Breast epithelium (tissue), 4 donors: ENCODE measurements at places on chromosomes 2 and 18. TPM values are rescaled to one million over a fixed set of nuclear protein-coding genes. Genes with fewer than 3 reads are reported as not detected.

The GLI2 gene
- total RNA-seq, result 1.0 TPM

The SYT4 gene
- total RNA-seq, result 2.9 TPM

The KLHL41 gene
- 0.66 TPM for total RNA-seq

The OXER1 gene
- 0.80 TPM for total RNA-seq

The CEBPZOS gene
- 43.0 TPM for total RNA-seq

The COMMD1 gene
- total RNA-seq, result 63.8 TPM

The TAF4B gene
- 13.6 TPM for total RNA-seq

The FAM237A gene
- total RNA-seq, result not detected

The PSMA8 gene
- not detected for total RNA-seq

The RAD51AP2 gene
- total RNA-seq, result 0.29 TPM

The PTH2R gene
- total RNA-seq, result 0.64 TPM

The PAX8 gene
- under 0.01 TPM for total RNA-seq

The CXCR1 gene
- not detected for total RNA-seq

The MYO7B gene
- 0.32 TPM for total RNA-seq

The PID1 gene
- total RNA-seq, result 60.3 TPM

The DNAJC5G gene
- not detected for total RNA-seq

The CDCA7 gene
- 2.3 TPM for total RNA-seq

The PRKAG3 gene
- not detected for total RNA-seq

The PREPL gene
- total RNA-seq, result 76.5 TPM

The APOB gene
- 5.6 TPM for total RNA-seq

The TANK gene
- 128 TPM for total RNA-seq

The SERPINB4 gene
- not detected for total RNA-seq

The TEKT4 gene
- total RNA-seq, result not detected

The TMBIM1 gene
- 330 TPM for total RNA-seq

The DSC2 gene
- total RNA-seq, result 19.0 TPM

The RAB27B gene
- total RNA-seq, result 11.8 TPM

The SCN9A gene
- total RNA-seq, result 2.0 TPM

The TUBB8B gene
- total RNA-seq, result not detected

The PIEZO2 gene
- total RNA-seq, result 1.9 TPM

The BBS5 gene
- 7.9 TPM for total RNA-seq

The AGAP1 gene
- total RNA-seq, result 27.1 TPM

The KIAA2012 gene
- total RNA-seq, result not detected

The ABCG8 gene
- total RNA-seq, result not detected

The SAG gene
- not detected for total RNA-seq

The UGGT1 gene
- total RNA-seq, result 46.9 TPM

The SCLY gene
- 11.2 TPM for total RNA-seq

The ERICH2 gene
- total RNA-seq, result not detected

The BOLL gene
- total RNA-seq, result not detected

The TFCP2L1 gene
- 8.3 TPM for total RNA-seq

The CYRIA gene
- 18.7 TPM for total RNA-seq

The LIPG gene
- total RNA-seq, result 0.16 TPM

The CPSF3 gene
- total RNA-seq, result 18.1 TPM

The KCNG2 gene
- 1.6 TPM for total RNA-seq

The NMUR1 gene
- not detected for total RNA-seq

The POTEJ gene
- not detected for total RNA-seq

The IL36G gene
- not detected for total RNA-seq

The INPP5D gene
- 20.3 TPM for total RNA-seq

The PLCD4 gene
- 1.8 TPM for total RNA-seq

The AFG3L2 gene
- 37.0 TPM for total RNA-seq

The EVX2 gene
- not detected for total RNA-seq

The FASTKD2 gene
- 29.3 TPM for total RNA-seq

The SPRED2 gene
- 25.2 TPM for total RNA-seq

The SFTPB gene
- total RNA-seq, result 3.7 TPM

The RGPD4 gene
- not detected for total RNA-seq

The SLC5A7 gene
- not detected for total RNA-seq

The CMPK2 gene
- 4.2 TPM for total RNA-seq
